ENCODE measurements at places on chromosomes 6 and 20. TPM values are rescaled to one million over a fixed set of nuclear protein-coding genes. Genes with fewer than 3 reads are reported as not detected.

TMEM217 gene
- total RNA-seq, result 4.7 TPM

FRMD1 gene
- not detected for total RNA-seq

TNFRSF21 gene
- 68.1 TPM for total RNA-seq

CPNE5 gene
- total RNA-seq, result 2.5 TPM

CPXM1 gene
- total RNA-seq, result 3.8 TPM

SRSF6 gene
- 52.7 TPM for total RNA-seq

PXDC1 gene
- total RNA-seq, result 18.5 TPM

KIF25 gene
- 0.26 TPM for total RNA-seq

TMEM244 gene
- not detected for total RNA-seq

TRIM38 gene
- 8.5 TPM for total RNA-seq

SCUBE3 gene
- not detected for total RNA-seq

MLIP gene
- total RNA-seq, result 0.64 TPM

PRL gene
- not detected for total RNA-seq

SLC22A1 gene
- not detected for total RNA-seq

PHF1 gene
- total RNA-seq, result 16.3 TPM

SLC35F1 gene
- total RNA-seq, result 0.08 TPM

FOXA2 gene
- total RNA-seq, result 0.13 TPM

COL11A2 gene
- total RNA-seq, result 0.38 TPM

GJA1 gene
- 118 TPM for total RNA-seq

MDFI gene
- 50.5 TPM for total RNA-seq

PPDPF gene
- total RNA-seq, result 380 TPM

TEAD3 gene
- total RNA-seq, result 13.7 TPM

CST5 gene
- total RNA-seq, result not detected

SPEF1 gene
- not detected for total RNA-seq

BHLHE23 gene
- not detected for total RNA-seq

RAET1L gene
- total RNA-seq, result 75.1 TPM

KCNK5 gene
- total RNA-seq, result 10.5 TPM

CAPN11 gene
- 1.00 TPM for total RNA-seq

GPR6 gene
- total RNA-seq, result not detected

HTR1E gene
- not detected for total RNA-seq

RIN2 gene
- 58.9 TPM for total RNA-seq

PNPLA1 gene
- 0.64 TPM for total RNA-seq

HLA-F gene
- 8.7 TPM for total RNA-seq

GNL1 gene
- 20.0 TPM for total RNA-seq

RFX6 gene
- total RNA-seq, result not detected

DNPH1 gene
- total RNA-seq, result 81.1 TPM

ENPP4 gene
- 0.35 TPM for total RNA-seq

NKX2-2 gene
- total RNA-seq, result not detected

SFT2D1 gene
- total RNA-seq, result 34.8 TPM

SIRPD gene
- not detected for total RNA-seq

GCNT2 gene
- 17.2 TPM for total RNA-seq

TUBB2B gene
- 3.4 TPM for total RNA-seq

CGA gene
- total RNA-seq, result not detected

CD83 gene
- total RNA-seq, result 0.61 TPM

FAM50B gene
- total RNA-seq, result 10.9 TPM

CST9L gene
- total RNA-seq, result not detected

OPN5 gene
- not detected for total RNA-seq

Data from esophagus squamous epithelium (tissue), 5 donors.